ENCODE measurements at places on chromosomes 4 and X. TPM values are rescaled to one million over a fixed set of nuclear protein-coding genes. Genes with fewer than 3 reads are reported as not detected.

GRCh38 chr4:134365852-134366251 lies 164.3 kb upstream of the PABPC4L start:
- DNase-seq, result no peak

GRCh38 chrX:137245183-137245582 lies 211.4 kb upstream of the GPR101 start:
- DNase-seq, result no peak

Gene STBD1
- total RNA-seq, result 7.8 TPM

Gene ARFIP1
- total RNA-seq, result 29.1 TPM
